Neural crest cell (in vitro differentiated cells): ENCODE measurements at places on chromosomes 11 and 22.
A peak's percentile ranks its signal among the peaks of the same experiment; 100 is the strongest.

GRCh38 chr11:8006349-8006977 lies 19.3 kb downstream of the EIF3F start:
- DNase-seq, result peak; percentile 56
- no peak overlapping the region for H3K4me3 ChIP-seq

DNA sequence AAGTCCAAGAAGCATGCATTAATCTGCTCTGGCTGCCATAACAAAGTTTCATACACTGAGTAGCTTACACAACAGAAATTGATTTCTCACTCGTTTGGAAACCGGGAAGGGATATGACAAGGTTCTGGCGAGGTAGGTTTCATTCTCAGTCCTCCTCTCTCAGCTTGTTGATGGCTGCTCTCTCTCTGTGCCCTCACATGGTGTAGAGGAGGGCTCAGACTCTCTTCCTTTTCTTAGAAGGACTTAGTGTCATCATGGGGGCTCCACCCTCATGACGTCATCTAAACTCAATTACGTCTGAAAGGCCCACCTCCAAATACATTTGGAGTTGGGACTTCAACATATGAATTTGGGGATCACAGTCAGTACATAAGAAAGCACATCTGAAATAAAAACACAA lies 18.6 kb downstream of the GLYATL1 start:
- H3K4me3 ChIP-seq, result no peak overlapping the region
- DNase-seq, result no peak
- no peaks in the 10 kb centered on the region for H3K4me1 ChIP-seq
- H3K27me3 ChIP-seq, result no peaks in the 10 kb centered on the region
- no peaks in the 10 kb centered on the region for H3K36me3 ChIP-seq

GRCh38 chr11:4074266-4074665 lies 20.3 kb upstream of the RRM1 start:
- H3K27ac ChIP-seq, result no peak overlapping the region
- peaks cover 2% of the 10 kb centered on the region for H3K36me3 ChIP-seq
- no peak for DNase-seq
- H3K4me3 ChIP-seq, result no peak overlapping the region
- no peaks in the 10 kb centered on the region for H3K27me3 ChIP-seq

GRCh38 chr11:106480581-106481190 lies 403.2 kb downstream of the AASDHPPT start:
- H3K27ac ChIP-seq, result peak overlapping the region; percentile 16
- no peaks in the 10 kb centered on the region for H3K27me3 ChIP-seq
- DNase-seq, result no peak
- peaks cover 52% of the 10 kb centered on the region for H3K4me1 ChIP-seq

- H3K4me1 ChIP-seq, result peaks cover 44% of the 10 kb centered on the region
- DNase-seq, result no peak
- H3K36me3 ChIP-seq, result no peaks in the 10 kb centered on the region
- no peaks in the 10 kb centered on the region for H3K27me3 ChIP-seq
These were observed 113.1 kb downstream of the CSNK2A3 start for GRCh38 chr11:11239959-11240358.

- DNase-seq, result no peak
- no peaks in the 10 kb centered on the region for H3K27me3 ChIP-seq
- no peak overlapping the region for H3K4me3 ChIP-seq
- peaks cover 5% of the 10 kb centered on the region for H3K36me3 ChIP-seq
- H3K27ac ChIP-seq, result no peak overlapping the region
These were observed 182.3 kb downstream of the OPCML start for GRCh38 chr11:133350045-133350444.

DNA sequence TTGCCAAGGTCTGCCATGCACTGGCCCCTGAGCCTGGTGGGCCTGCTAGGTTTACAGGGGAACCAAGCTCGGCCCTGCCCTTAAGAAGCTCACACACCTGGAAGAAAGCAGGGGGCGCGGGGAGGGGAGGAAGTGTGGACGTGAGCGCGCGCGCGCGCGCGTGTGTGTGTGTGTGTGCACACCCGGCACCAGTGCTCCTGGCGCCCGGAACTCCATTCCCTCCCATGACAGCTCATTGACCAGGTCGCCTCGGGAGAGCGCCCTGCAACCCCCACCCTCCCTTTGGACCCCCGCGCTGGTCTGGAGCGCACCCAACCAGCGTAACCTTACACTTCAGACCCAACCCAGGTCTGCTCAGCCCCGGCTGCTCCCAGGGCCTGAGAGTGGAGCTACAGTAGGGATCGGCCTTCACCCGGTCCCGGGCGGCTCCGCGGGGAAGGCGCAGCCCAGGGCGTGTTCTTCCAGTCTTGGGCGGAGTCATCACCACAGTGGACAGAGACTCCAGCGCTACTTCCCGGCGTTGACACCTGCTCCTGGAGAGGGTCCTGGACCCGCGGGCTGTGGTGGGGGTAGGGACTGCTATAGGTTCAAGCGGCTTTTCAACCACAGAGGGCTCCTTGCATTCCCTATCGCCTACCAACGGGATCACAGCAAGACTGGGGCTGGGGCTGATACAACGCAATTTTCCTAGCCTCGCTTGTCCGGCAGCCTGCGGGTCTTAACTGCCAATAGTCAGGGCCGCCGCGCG lies 1.5 kb downstream of the GALNT18 start:
- DNase-seq, result peak; percentile 38
- no peak overlapping the region for H3K27ac ChIP-seq
- H3K27me3 ChIP-seq, result peaks cover 49% of the 10 kb centered on the region
- H3K36me3 ChIP-seq, result no peaks in the 10 kb centered on the region
